ENCODE measurements at places on chromosomes 11 and 22. TPM values are rescaled to one million over a fixed set of nuclear protein-coding genes. Genes with fewer than 3 reads are reported as not detected.

The ADORA2A gene
- not detected for total RNA-seq

The C11orf52 gene
- total RNA-seq, result not detected

The WNT7B gene
- 0.86 TPM for total RNA-seq

The MUC5B gene
- total RNA-seq, result not detected

The TPBGL gene
- total RNA-seq, result not detected

The MPPED1 gene
- not detected for total RNA-seq

The MRGPRE gene
- not detected for total RNA-seq

Data from myometrial cell (primary cell).